ENCODE measurements at places on chromosomes 1 and 21.

DNA sequence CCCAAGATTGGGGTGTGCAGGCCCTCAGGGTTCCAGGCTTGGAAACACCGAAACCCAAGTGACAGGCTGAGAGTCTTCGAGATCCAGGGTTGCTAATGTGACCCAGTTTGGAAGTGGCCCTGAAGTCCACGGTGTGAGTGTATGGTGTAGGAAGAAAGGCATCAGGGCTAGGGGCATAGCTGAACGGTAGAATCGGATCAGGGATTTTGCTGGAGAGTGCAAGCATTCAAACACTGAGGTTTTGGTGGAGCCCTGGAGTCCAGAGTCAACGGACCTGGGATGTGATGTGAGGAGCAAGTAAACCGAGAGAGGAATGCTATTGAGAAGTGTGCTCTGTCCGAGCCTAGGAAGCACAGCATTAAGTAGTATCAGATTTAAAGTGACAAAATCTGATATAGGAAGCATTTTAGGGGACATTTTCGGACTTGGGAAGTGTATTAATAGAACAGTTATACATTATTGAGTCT, 958 bp downstream of the NFYC start:
- DNase-seq = no peak

- DNase-seq = peak; percentile 29
Measured at GRCh38 chr1:225851805-225852204, 30.4 kb downstream of the TMEM63A start.

- DNase-seq = no peak
Measured at GRCh38 chr21:36788120-36788638, 89.3 kb downstream of the SIM2 start.

- no peak for DNase-seq
Measured at GRCh38 chr1:243923292-243924171, 73.5 kb upstream of the AKT3 start.

GRCh38 chr21:29144736-29145353, 14.4 kb downstream of the MAP3K7CL start:
- no peak for DNase-seq

DNA sequence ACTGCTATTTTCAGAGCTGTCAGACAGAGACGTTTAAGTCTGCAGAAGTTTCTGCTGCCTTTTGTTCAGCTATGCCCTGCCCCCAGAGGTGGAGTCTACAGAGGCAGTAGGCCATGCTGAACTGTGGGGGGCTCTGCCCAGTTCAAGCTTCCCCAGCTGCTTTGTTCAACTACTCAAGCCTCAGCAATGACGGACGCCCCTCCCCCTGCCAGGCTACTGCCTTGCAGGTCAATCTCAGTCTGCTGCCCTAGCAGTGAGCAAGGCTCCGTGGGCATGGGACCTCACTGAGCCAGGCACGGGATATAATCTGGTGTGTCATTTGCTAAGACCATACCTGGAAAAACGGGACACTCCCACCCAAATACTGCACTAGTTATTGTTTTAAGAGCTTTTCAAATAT, 219.7 kb downstream of the BRINP3 start:
- no peak for DNase-seq

- DNase-seq = peak; percentile 43
Measured at GRCh38 chr1:3775490-3776230, 3.1 kb downstream of the SMIM1 start.

- no peak for DNase-seq
Measured at GRCh38 chr1:178023181-178023618, 53.3 kb upstream of the SEC16B start.

- no peak for DNase-seq
Measured at GRCh38 chr1:53326598-53327181, 1.2 kb downstream of the LRP8 start.

GRCh38 chr21:44551340-44551961, at the start of gene KRTAP10-2:
Gene KRTAP10-2 (minus strand): TSS chr21:44551505. CDS start chr21:44551458, 47 bp downstream.
- no peak for DNase-seq

- DNase-seq = peak; percentile 78
Measured at GRCh38 chr1:89523572-89524368, 859 bp upstream of the LRRC8B start.

- no peak for DNase-seq
Measured at GRCh38 chr1:34670982-34671381, 83.9 kb upstream of the GJB5 start.

DNA sequence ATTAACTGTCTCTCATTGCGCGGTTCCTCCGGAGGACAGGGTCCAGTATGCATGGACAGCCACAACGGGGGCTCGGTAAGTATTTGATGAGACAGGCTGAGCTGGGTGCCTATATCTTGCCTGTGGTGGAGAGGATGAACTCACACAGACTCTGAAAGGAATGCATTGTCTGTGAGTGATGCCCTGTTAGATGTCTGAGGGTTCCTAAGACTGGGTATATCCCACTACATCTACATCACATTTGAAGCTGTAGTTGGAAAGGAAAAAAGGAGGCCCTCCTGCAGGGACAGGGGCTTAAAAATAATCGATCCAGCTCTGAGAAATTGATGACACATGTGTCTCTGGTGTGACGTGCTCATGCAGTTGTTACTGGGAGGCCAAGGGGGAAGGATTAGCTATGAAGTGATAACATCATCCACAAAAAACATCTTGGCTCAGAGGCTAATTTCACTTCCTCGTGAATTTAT, 1.9 kb downstream of the ADARB1 start:
- DNase-seq = no peak

- no peak for DNase-seq
Measured at GRCh38 chr1:183699616-183700160, 46.6 kb upstream of the APOBEC4 start.

GRCh38 chr1:225545649-225546048, 107.3 kb downstream of the ENAH start:
- DNase-seq = no peak

DNA sequence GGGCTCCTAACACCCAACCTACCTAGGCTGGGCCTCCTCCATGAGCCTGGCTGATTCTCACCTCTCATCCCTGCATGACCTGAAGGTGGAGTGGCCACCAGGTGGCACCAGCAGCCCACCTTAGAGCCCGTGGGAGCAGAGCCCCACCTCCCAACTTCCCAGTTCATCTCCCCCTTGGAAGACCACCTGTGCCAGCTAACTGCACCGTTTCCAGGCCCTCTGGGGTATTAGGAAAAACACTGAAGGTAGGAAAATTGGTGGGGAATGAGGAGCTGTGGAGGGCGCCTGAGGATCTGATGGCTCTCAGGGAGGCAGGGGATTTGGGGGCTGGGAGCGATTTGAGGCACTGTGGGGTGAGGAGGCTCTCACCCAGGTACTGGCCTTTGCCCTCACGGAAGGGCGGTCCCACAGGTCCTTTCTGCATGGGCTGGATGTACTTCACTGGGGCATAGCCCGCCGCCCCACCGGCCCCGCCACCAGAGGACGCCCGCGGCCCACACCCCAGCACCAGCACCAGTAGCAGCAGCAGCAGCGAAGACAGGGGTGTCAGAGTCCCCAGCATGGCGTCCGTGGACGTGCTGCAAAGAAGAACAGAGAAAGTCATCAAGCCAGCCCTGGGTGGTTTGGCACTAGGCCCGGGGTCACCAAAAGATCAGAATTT, 11.1 kb downstream of the ADPRS start:
- peak; percentile 55 for DNase-seq

- no peak for DNase-seq
Measured at GRCh38 chr1:237556911-237557310, 333.8 kb downstream of the ZP4 start.

- DNase-seq = no peak
Measured at GRCh38 chr1:58611861-58612385, 34.9 kb upstream of the TACSTD2 start.

- DNase-seq = peak; percentile 86
Measured at GRCh38 chr21:15064576-15065391, at the start of gene NRIP1. Gene NRIP1 (minus strand): TSS chr21:15065000. CDS start chr21:14968192, 96,808 bp downstream.

- no peak for DNase-seq
Measured at GRCh38 chr1:177858332-177858821, 111.5 kb downstream of the SEC16B start.

DNA sequence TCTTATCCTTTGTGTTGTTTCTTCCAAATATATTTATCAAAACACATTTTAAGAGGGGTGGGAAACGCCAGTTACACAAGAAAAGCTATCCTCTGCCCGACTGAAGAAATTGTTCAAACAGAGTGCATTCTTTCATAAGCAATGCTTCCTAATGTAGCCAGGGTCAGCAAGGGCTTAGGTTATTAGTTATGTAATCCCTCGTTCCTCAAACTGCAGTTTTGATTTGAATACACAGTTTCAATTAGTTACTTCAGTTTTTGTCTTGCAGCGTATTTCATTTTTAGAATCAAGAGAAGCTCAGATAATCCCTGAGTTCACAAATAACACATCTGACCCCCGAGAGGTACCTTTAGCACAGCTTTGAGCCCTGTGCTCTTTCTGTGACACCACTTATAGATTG, 141.7 kb upstream of the NRIP1 start:
- DNase-seq = peak; percentile 74

- DNase-seq = no peak
Measured at GRCh38 chr21:43325968-43326715, 100.8 kb downstream of the SIK1 start.

DNA sequence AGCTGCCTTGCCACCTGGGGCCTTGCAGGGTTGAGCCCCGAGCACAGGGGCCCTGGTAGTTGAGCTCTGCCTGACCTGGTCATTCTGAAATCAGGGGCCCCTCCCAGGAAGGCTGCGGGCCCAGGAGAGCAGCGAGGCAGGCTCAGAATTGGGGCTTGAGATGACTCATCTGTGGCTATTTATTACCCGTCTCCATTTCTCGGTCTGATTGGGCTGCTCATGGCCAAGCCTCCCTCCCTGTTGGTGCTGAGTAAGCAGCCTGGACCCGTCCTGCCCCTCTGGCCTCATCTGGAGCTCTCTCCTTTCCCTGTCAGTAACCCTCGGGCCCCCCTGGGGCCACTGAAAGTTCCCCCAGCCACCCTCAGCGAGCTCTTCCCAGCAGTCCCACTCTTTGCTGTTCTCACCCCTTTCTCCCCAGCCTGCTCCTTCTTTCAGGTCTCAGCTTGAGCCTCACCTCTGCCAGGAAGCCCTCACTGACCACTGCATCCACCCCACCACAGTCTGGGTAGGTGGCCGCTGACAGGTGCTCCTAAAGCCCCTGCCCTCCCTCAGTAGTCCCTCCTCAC, 11.0 kb upstream of the TNFRSF8 start:
- DNase-seq = peak; percentile 22

- no peak for DNase-seq
Measured at GRCh38 chr1:7207875-7208646, 422.8 kb downstream of the CAMTA1 start.

DNA sequence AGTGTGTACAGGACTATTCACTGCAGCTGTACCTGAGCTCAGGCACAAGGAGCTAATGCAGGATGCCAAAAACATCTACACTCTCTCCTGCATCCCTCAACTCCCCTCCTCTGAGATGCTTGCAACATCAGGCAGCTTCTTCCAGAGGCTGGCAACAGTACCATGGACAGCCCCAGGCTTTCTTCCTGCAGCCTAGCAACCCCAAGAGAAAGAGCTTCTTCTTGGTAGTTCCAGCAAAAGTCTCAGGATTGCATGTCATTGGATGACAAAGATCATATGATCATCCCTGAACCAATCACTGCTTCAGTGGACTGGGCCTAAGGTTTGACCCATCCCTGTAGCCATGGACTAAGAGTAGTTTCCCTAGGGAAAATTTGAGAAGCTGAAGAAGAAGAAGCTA, 46.7 kb downstream of the CAMK2N1 start:
- DNase-seq = no peak

DNA sequence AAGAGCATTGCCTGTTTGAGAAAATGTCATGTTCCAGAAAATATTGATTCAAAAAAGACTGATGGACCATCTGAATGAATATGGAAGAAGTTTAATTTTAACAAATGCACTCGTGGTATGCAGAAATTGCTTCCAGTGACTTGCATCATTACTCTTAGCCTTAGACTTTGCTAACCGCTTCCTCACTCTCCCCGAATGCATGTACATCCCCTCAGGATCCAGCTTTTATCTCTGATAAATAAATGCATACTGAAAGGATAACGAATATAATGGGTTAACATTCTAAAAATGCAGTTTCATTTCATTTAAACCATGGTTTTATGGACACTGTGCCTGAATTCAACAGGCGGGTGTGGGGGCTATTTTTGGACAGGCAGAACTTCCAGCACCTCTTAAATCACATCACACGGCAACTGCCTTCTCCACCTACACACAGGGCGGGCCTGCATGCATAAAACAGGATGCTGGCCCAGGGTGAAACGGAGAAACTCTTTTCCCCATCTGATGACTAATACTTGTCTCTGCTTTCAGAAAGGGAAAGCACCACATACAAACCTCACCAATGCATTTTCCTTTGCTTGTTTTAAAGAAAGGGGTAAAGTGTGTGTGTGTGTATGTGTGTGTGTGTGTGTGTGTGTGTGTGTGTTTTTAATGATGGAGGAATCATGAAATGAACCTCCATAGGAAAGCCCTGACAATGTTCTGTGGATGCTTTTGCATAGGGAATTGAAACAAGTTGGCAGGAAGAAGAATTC, 48.7 kb downstream of the SPAG17 start:
- no peak for DNase-seq

DNA sequence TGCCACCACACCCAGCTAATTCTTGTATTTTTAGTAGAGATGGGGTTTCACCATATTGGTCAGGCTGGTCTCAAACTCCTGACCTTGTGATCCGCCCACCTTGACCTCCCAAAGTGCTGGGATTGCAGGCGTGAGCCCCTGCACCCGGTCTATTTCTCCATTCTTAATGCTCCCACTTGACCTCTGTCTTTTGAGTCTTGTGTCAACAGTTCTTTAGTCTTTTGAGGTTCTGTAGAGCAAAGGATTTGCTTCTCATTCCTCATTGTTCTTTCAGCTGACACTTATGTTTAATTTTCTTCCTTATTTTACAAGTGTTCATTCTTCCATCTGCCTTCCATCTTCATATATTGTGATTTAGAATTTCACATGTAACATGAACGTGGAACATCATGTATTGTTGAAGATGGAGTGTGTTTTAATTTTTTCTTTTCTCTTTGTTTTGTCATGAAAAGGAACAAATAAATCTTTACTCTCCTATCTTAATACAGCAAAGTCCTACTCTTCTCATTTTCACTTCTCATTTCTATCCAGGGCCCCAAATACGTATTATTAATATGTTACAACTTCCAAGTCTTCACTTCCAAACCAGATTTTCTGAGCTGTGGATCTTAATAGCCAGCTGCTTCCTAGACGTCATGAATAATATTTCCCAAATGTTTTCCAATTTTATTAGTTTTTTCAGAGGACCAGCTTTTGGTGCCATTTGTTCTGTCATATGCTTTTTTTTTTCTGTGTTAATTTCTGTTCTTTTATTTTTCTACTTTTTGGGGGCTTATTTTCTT, 16.9 kb downstream of the MTF2 start:
- DNase-seq = no peak

DNA sequence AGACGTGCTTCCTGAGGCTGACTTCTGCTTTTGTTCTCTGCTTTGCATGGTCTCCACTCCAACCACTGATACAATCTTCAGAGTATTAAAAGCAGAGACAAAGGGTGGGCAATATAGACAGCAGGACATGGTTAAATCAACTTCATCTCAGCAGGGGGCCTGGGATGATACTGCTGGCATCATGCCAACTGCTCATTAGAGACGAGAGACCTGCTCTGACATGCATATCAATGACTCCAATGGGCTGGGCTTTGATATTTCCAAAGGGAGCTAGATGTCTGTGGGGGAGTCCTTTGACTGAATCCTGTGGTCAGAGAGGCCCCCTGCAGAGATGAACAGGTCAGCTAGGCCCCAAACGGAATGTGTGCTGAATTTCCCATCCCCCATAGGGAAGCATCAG, 106.6 kb downstream of the ACTL8 start:
- no peak for DNase-seq
